ENCODE measurements at places on chromosomes 12 and 14.
A peak's percentile ranks its signal among the peaks of the same experiment; 100 is the strongest.

DNA sequence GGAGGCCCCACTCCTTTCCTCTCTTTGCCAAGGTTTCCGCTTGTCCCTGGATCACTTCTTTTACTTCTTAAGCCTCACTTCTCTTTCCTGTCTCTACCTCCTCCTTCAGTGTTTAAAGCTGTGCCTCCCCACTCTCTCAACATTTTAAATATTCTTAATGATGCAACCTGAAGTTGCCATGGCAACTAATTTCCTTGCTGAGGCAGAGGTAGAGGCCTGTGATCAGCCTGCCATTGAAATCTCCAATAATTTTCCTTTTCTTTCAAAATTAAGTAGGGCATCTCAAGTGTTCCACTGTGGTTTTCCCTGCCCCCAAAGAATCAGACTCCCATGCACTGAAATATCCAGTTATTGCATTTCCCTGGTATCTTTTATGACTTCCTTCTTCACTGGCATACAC lies 108.6 kb upstream of the VRK1 start:
- DNase-seq = no peak

DNA sequence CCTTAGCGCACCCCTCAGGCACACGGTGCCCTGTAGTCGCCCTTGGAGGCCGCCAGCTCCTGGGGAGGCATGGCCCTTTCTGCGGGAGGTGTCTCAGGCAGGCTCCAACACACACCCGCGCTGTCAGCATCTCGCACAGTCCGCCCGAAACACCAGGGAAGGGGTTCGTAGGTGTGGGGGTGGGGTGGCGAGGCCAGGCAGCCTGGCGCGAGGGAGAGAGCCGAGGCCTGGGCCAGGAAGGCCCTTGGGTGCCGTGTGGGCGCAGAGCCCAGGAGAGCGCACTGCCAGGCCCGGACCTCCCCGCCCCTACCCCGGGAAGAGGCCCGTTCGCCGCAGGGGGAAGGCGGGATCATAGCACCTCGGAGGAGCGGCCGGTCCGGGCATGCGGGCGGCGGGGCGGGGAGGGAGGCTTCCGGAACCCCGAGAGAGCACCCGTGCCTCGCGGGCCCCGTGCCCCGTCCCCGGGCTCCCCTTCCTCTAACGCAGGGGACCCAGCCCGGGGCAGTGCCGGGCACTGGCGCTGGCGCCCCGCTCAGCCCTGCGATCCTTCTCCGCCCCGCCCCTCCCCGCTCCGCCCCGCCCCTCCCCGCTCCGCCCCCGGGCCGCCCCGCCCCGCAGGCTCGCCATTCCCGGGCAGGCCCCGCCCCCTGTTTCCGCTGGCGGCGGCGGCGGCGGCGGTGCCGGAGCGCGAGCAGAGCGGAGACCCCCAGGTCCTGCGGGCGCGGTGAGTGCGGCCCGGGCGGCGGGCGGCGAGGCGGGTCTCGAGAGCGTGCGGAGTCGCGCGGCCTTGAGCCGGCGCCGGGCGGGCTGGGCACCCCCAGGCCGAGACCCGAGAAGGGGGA lies at the start of gene TSPAN9:
TSPAN9 (plus strand) TSS at position 650 of the 842 bp plus-strand sequence. CDS start 123,815 bp downstream, outside the sequence.
- peak; percentile 33 for DNase-seq

DNA sequence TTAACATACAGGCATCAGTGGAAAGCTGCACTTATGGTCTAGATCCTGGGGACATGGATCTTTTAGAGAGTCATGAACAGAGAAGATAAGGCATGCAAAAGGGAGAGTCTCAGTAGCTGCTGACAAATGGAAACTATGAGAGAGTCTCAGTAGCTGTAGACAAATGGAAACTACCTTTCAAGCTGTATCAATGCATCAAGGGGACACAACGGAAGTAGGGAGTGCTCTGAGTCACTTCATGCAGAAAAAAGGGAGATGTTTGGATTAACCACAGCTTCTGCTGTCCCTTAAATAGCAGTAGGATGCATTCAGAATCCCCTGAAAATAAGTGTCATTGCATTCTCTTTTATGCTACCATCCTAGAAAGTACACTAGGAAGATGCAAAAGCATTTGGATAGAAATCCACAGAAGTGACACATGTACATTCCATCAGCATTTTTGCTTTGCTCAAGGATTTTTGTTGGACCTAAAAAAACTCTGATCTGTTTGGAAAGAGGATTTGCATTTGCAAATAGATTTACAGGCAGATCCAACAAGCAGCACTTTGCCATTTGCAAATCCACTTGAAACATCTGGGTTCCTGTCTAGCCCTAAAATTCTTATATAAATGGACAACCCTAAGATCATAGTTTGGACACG lies 227.5 kb upstream of the LMO3 start:
- DNase-seq = no peak

GRCh38 chr12:124893792-124894516 lies 20.5 kb downstream of the UBC start:
- DNase-seq = no peak

GRCh38 chr12:51217968-51218606 lies at the start of gene POU6F1:
Gene POU6F1, minus strand, starts transcription at chr12:51218062. Its CDS starts 11,226 bp downstream, at chr12:51206836.
- peak; percentile 4 for DNase-seq

DNA sequence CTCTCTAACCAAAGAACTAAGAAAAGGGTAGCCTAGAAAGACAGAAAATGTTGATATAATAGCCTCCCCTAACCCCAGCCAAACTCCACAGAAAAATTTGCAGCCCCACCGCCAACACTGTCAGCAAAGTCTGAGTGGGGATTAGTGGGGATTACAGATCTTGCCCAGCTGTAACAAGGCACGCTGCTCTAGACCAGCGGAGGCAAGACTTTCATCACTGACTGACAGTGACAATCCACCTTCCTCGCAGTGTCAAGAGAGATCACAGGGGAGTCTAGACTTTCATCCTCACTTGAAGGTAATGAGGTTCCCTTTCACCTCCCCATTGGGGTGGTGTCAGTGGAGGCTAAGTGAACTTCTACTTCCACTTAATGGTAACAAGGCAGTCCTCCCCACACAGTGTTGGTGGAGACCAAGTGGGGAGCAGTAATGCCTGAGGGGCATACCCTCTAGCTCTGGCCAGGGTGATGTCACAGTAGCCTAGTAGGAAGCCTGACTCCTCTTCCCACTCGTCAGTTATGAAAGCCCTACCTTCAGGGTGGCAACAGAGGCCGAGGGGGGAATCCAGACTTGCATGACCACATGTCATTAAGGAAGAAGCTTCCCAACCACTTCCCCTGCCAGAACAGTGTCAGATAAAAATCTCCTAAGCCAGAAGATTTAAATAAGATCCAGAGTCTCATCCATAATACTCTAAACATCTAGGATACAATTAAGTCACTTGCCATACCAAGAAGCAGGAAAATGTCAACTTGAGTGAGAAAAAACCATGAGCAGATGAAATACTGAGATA lies 91.7 kb upstream of the RASSF8 start:
- DNase-seq = no peak
